ENCODE measurements at places on chromosomes 5 and 9.
A peak's percentile ranks its signal among the peaks of the same experiment; 100 is the strongest.

- no peak for DNase-seq
Observed at GRCh38 chr5:111556501-111556900, 44.2 kb upstream of the STARD4 start.

GRCh38 chr9:38067859-38068681 lies 957 bp downstream of the SHB start:
- peak; percentile 45 for DNase-seq

- peak; percentile 50 for DNase-seq
Observed at GRCh38 chr5:129904667-129905472, 605 bp downstream of the CHSY3 start.

GRCh38 chr5:149932445-149933350 lies 11.9 kb downstream of the PDE6A start:
- no peak for DNase-seq

DNA sequence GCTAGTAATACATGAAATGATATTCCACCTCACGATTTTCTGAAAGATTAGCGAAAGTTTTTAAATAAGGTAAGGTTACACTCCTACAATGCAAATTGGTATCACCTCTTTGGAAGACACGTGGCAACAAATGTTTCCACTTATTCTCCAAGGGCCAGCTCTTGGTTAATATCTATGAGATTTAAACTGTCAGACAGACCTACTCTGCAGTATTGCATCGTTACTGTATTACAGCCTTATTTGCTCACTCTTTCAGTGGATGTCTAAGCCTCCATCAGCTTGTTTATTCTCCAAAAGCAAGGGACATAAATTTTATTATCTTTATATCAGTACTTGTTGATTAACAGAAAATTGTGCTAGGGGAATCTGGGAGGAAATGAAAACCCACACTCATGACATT lies 135.7 kb downstream of the MLLT3 start:
- no peak for DNase-seq

DNA sequence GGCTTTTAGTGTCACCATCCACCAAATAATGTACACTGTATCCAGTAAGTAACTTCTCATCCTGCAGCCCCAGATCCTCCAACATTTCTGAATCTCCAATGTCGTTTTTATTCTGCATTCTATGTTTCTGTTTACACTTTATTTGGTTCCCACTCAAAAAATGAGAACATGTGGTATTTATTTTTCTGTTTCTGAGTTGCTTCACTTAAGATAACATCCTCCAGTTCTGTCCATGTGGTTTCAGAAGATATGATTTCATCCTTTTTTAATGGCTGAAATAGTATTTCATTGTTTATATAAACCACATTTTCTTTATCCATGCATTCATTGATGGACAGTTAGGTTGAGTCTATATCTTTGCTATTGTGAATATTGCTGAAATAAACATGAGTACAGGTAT lies 677.3 kb upstream of the FTMT start:
- DNase-seq, result no peak

DNA sequence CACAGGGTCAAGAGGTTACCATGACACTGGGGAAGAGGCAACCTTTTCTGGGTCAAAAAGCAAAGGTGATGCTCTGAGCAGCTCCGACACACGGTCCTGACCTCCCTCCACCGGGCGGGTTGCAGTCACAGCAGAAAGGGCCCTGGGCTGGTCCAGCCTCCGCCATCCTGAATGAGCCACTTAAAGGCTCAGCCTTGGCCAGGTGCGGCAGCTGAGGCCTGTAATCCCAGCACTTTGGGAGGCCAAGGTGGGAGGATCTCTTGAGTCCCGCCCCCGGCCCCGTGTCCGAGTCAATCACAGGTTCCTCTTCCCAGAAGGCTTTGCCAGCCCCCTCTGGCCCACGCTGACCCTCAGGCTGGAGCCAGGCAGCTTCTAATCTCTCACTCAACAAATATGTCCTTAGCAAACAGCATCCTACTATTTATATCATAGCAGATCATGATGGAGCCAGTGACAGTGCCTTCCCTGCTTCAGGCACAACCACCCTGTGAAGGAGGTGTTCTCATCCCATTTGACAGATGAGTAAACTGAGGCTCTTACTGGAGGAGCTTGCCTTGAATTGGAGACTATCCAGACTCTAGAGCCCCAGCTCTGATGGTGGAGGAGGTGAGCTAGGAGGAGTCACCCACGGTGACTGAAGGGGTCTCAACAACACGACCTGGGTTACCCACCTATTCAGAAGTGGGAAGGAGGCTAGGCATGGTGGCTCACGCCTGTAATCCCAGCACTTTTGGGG lies 79.1 kb downstream of the LRSAM1 start:
- no peak for DNase-seq

GRCh38 chr5:155822177-155822576 lies 504.8 kb upstream of the SGCD start:
- no peak for DNase-seq

- DNase-seq, result no peak
Observed at GRCh38 chr5:180082633-180083420, 11.3 kb upstream of the RNF130 start.

DNA sequence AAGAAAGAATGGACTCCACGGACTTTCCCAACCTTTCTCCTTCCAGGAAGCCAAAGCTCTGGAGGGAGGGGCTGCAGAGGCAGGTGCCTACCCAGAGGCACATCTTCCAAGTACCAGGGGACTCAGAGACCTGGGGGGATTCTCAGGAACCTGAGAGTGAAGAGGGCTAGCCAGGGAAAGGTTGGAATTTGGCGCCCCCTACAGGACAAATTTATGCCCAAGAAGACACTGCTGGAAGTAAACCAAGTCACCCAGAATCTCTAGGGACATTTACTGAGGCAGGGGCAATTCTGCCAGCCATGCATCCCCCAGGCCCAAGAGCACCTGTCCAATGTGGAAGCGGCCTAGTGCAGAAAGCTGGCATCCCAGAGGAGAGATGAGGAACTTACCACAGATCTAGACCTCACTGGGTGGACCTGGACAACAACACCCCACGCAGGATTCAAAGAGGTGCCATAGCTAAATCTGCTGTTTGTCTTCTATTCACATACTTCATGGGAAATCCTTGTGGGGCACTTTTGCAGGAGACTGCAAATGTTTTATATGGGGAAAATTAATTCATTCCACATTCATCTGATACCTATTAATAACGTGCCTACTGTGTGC lies 25.9 kb upstream of the IDNK start:
- DNase-seq, result peak; percentile 34

- no peak for DNase-seq
Observed at GRCh38 chr5:28707706-28708105, 1669.3 kb upstream of the CDH9 start.

DNA sequence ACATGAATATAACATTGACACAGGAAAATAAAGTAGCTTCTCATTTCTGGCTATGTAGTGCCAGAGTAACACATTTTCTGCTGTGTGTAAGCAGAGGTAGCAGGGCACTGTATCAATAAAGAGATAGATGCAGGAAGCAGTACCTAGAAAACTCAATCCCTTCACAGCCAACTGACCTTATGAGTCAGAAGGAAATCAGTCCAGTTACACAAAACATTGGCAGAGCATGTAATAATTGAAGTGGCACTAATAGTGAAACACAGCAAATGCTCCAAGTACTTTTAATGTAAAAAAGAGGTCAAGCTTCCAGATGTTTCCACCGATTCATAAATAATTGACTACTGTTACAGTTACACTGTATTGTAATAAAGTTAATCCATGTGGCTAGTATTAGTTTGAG lies 706.6 kb downstream of the EFNA5 start:
- DNase-seq, result no peak

DNA sequence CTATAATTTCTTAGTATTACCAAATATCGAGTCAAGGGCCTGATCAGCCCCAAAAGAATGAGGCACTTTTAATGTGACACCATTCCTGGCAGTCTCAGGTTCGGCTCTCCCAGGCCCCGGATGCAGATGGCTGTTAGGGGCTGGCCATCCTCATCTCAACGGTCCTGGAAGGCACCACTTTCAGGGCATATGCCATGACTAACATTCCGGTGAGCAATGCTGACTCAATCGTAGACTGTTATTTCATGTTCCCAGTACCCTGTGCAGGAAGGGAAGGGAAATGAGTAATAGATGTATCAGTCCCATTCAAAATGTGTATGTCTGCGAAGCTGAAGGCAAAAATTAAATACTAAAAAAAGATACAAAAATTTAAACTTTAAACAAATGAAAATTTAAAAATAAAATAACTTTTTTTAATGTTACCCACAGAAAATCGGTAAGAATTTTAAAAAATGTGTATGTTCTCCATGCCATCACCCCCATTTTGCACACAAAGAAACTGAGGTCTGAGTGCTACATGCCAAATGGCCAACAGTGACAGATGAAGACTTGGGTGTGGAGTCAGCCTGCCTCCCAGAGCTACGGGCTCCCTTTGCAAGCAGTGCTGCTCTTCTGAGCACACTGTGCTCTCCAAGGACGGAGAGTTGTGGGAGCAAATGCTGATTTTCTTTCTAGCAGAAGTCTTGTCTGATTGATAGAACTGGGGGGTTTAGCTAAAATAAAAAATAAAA lies 79.0 kb downstream of the GLDC start:
- peak; percentile 90 for DNase-seq

DNA sequence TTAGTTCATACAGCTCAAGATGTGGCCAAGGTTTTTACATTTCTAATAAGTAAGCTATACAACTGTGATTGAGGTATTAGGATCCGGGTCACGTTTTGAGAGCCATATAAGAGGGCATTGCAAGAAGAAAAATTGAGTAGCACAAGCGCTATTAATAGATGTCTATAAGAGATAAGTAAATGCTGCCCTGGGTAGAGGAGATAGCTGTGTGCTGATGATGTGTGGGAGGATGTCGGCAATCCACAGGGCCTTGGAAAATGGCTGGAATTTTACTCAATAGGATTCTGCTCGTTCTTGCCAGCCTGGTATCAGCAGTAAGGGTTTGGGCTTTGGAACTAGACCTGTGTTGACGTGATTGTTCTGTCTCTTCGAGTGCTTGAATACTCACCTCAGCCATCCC lies 41.6 kb downstream of the CSF1R start:
- no peak for DNase-seq

GRCh38 chr5:139287890-139288635 lies 5.5 kb upstream of the MATR3 start:
- no peak for DNase-seq

- DNase-seq, result no peak
Observed at GRCh38 chr9:98766586-98766985, 29.8 kb downstream of the ANKS6 start.

DNA sequence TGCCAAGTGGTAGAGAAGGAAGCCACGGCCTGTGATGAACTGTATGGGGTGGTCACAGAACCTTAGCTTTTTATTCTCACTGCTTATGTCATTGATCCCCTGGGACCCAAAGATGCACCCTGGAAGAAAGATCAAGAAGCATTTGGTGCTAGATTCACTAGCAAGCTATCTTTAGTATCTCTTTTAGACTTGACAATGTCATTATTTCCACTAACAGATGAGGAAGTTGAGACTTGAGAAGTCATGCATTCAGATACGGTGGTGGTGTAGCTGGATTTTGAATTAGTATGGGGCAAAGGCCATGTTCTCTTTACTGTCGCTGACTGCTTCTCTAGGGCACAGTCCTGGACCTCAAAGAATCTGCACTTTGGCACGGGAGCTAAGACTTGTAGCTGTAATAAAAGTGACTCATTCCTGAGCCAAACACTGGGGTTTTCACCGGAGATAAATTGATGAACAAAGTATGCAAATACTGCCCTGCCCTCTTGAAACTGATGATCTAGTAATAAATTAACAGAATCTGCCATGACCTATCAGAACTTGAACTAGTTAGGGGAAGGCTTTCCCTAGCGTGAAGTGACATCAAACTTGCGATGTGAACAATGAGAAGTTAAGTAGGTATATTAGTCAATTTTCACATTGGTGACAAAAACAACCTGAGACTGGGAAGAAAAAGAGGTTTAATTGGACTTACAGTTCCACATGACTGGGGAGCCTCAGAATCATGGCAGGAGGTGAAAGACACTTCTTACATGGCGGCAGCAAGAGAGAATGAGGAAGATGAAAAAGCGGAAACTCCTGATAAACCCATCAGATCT lies 5.4 kb downstream of the GDA start:
- DNase-seq, result no peak

DNA sequence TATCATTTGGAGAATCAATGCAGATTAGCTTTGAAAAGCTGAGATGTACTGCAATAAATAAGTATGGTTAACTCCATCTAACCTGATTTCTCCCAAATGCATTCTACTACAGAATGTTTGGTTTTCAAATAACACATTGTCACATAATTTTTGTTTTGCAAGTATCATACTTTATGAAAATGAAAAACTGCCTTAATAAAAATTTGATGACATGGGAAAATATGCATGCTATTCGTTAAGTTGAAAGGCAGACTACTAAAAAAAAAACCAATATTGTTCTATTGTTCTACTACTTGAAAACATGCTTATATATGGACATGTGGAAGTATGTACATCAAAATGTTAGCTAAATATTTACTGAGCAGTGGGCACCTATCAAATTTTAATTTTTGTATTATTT lies 668.9 kb downstream of the HTR1A start:
- DNase-seq, result no peak

DNA sequence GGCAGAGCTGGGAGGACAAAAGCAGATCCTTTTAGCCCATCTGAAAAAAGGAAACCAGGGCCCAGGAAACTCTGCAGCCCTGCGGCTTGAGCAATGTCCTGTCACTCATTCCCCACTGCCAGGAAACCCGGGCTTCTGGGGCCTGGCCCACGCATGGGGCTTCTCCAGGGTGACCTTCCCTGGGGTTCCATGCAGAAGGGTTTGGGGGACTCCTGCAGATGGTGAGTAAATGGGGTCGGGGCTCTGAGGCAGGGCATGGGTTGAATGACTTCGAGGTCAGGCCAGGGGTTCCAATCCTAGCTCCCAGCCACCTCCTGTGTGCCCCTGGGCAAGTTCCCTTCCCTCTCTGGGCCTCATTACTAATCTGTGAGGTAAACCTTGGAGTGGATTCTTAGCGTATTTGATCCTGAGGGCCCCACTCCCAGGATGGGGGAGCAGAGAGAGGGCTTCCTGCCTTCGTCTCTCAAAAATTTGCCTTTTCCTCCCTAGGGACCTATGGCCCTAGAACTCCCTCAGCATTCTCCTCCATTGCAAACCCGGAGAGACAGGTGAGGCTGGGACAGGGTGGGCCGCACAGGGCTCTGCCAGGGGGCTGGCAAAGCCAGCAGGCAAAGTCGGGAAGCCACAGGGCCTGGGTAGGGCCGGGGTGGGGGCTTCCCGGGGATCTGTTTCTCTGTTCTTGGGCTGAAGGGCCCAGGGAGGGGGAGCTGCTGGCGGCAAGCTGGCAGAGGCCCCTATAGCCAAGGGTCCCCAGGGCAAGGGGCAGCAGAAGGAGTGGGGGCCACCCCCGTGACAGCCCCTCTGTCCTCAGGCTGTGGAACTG lies 25.8 kb downstream of the ADGRD2 start:
- no peak for DNase-seq

GRCh38 chr9:76619640-76620039 lies 144.6 kb upstream of the PCA3 start:
- DNase-seq, result peak; percentile 41

- DNase-seq, result peak; percentile 89
Observed at GRCh38 chr9:19456996-19457692, 48.3 kb downstream of the ACER2 start.
